AG08395 (cell line): ENCODE measurements at places on chromosomes 16 and 17.
A peak's percentile ranks its signal among the peaks of the same experiment; 100 is the strongest.

- DNase-seq, result no peak
Measured at GRCh38 chr17:46057366-46057765, 58.3 kb downstream of the STH start.

DNA sequence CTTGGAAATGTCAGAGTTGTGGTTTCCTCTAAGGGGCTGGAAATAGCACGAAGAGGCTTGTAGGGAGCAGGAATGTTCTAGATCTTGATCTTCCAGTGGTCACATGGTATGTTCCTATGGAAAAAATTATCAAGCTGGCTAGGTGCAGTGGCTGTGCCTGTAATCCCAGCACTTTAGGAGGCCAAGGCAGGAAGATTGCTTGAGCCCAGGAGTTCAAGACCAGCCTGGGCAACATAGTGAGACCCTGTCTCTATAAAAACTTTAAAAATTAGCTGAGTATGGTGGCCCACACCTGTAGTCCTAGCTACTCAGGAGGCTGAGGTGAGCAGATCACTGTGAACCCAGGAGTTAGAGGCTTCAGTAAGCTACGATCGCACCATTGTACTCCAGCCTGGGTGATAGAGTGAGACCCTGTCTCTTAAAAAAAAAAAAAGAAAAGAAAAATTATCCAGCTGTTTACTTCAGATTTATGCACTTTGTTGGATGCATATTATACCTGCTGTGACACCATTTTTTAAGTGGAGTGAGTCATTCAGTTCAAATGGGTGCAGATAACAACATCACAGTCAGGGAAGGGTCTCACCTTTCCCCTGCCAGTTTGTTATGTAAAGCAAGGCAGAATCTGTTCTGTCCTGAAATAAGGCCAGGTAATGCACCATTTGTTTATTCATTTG is 65.7 kb upstream of the LYRM9 start:
- DNase-seq, result no peak

GRCh38 chr17:77045441-77046041 is 95.2 kb upstream of the SEC14L1 start:
- DNase-seq, result no peak

DNA sequence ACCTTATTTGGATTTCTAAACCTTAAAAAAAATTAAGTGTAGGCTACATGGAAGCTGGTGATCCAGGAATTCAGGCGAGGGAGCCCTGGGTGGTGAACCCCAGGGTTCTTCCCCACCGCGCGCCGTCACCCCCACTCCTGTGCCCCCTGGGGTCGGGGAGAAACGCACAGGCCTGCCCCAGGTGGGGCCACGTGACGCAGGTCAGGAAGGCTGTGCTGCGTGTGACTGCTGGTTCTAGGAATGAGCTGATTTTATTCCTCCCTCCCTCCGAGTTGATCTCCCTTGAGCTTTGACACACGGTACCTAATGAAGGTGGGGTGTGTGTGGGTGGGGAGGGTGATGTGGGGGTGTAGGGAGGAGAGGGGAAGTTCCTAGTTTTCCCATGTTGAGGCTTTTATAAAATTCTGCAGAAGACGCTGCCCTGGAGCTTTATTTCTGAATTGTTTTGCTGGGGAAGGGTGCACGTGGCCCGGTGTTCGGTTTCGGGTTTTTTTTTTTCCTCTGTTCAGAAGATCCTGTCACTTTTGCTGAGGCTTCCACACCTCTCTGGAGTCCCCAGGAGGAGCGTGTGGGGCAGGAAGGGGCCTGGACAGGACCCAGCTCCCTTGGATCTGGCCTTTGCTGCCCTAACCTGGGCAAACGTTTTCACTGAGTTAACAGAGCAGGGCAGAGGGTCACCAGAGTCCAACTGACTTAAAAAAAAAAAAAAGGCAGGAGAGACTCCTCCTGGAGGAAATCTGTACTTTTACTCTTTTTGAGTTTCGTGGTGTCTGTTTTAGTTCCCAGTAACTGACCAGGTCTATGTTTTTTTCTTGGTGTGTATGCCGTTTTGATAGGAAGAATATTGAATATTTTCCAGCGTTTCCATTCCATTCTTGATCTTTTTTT is 55.8 kb upstream of the GSE1 start:
- peak; percentile 24 for DNase-seq

DNA sequence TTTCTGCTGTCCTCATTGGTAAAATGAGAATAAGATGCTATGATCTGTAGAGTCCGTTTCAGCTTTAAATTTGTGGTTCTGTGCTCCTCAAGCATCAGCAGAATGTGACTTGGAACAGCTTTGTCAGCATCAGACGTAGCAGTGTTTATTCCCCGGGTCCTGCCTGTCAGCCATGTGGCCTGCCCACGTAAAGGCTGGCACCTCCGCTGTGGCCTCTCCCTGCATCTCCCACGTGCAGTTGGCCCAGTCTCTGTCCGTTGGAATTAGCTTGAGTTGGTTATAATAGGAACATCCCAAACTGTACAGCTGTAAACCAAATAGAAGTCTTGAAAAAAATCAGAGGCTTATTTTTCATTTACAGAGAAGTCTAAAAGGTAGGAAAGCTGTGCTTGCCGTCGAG is 61.7 kb downstream of the ARHGAP44 start:
- DNase-seq, result no peak

- DNase-seq, result no peak
Measured at GRCh38 chr16:53056392-53056881, 1.6 kb downstream of the CHD9 start.

DNA sequence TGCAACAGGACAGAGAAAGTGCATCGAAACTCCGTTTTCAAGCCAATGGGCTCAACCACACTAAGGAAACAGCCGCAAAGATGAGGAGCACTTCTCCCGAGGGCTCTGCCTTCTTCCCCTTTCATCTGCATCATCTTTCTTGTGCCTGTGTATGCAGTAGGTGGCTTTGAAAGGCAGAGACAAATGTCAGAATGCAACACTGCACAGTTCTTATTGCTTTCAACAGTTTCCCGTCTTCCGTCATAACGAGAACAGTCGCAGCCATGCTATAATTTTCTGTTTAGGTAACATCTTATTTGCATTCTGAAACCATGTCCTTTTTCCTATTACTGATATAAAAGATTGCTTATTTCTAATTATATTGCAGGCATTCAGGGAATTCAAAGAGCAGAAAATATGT is 205.2 kb downstream of the SLC39A11 start:
- DNase-seq, result no peak

GRCh38 chr17:3034578-3034920 is 28.9 kb downstream of the OR1D5 start:
- DNase-seq, result no peak

DNA sequence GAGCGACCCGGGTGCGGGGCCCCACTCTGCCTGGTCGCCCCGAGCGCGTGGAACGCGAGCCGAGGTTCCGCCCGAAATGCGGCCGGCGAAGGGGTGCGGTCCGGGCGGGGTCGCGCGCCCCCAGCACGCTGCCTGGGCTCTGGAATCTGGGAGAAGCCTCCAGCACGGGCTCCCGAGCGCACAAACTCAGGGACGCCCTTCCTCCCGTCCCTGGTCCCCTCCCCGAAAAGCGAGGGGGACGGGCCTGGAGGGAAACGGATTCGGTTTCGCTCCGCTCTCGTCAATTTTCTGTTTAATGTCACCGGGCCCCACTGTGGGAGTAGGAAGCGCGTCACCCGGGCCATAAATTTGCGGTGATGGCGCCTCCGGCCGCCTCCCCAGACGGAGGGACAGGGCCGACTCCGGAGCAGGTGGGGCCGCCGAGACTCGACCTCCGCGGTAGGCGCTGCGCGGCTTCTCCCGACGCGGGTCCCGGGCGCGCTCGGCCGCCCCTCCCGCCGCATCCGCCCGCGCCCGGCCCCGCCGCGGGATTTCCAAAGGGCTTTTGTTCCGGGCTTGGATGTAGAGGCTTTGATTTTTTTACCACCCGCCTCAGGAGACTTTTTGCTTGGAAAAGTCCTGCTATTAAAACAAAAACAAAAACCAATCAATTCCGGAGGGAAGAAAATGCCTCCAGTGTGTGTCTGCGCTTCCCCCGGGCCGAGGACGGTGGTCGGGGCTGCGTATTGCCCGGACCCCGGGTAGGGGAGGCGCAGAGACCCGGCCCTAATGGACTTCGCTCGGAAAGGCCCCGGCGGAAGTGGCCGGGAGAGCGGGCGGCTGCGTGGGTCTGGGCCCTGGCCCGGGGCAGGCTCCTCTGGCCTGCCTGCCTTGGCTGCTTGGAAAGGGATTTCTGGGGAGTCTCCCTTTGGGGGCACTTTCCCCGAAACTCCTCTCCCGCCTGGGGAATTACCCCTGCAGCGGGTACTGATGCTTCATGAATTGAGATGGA is 7.9 kb upstream of the BAHCC1 start:
- peak; percentile 70 for DNase-seq

DNA sequence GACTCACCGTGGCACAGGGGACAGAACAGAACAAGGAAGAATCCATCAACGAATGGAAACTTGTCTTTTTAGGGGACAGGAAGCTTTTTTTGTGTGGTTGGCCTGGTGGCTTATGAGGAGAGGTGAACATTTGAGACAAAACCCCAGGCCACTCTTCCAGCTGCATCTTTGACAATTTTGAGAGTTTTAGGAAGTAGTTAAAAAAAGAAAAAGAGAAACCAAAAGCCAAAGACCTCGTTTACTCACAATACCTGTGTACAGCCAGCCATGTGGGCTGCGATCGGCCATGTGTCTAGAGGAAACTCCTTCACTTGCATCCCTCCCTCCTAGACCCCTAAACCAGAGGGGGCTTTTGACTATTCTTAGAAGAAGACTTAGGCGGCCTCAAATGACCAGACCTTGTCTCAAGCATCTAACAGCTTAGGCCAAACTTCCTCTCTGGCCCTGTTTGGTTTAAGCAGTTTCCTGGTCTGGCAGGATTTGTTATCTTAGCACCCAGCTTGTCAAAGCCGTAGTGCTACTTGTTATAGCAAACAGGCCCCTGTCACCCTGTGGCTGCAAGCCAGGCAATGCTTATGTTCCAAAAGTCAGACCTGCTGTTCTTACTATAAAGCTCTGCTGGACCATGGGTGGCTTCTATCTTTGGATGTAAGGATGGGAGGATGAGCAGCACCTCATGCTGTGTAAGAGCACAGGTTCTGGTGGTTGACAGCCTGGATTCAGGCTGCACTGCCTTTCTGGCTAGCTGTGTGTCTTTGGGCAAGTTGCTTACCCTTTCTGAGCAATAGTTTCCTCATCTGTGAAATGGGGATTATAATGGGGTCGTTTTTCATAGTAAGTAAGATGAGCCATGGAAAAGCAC is 17.7 kb downstream of the KSR1 start:
- no peak for DNase-seq

DNA sequence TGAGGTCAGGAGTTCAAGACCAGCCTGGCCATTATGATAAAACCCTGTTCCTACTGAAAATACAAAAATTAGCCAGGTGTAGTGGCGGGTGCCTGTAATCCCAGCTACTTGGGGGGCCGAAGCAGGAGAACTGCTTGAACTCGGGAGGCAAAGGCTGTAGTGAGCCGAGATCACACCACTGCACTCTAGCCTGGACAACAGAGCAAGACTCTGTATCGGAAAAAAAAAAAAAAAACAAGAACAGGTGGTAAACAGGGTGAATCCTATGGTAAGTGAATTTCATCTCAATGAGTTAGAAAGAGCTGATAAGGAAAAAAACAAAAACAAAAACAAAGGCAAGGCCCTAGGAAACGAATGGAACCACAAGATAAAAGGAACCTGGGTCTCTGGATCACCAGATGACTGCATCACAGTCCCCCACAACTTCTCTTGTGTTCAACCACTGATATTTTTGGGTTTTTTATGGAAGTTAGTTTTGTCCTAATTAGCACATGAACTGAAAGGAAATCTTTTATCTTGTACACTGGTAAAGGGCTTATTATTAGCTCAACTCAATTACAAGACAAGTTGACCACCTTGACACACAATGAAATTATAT is 21.0 kb downstream of the GLG1 start:
- no peak for DNase-seq

GRCh38 chr17:44086364-44087311 is 16.1 kb downstream of the G6PC3 start:
- peak; percentile 98 for DNase-seq

- no peak for DNase-seq
Measured at GRCh38 chr16:80973991-80974390, 32.7 kb downstream of the CMC2 start.

GRCh38 chr17:75629157-75629556 is 4.1 kb upstream of the SMIM5 start:
- DNase-seq, result no peak

DNA sequence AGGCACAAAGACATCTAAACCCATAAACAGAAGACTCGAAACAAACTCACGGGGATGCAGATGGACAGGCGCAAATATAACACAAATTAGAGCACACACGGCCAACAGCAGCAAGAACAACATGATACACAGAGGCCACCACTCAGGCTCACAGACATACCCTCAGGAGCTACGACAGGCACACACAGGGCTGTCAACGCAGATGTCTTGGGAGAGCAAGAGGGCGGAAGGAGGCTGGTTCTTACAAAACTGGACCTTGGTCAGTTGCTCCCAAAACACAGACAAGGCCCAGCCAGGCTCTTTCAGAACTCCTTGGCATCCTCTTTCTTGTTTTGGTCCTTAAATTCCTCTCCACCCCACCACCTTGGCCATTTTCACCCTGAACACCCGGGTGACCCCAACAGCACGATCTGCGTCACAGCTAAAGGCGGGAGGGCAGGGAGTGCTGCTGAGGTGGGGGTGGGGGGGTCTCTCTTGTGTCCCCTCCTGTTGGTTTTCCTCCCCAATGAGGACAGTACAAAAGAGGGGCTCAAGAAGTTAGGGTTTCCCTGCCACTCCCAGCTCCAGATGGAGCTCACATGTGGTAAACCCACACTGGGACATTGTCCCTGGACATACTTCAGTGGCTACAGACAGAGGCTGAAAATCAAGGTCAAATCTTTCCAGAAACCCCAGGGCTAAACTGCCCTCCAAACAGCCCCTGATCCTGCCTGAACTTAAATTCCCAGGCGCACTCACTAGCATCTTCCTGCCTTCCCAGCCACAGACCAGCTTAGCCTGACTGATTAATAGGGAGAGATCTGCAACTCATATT is 221.3 kb downstream of the C16orf78 start:
- no peak for DNase-seq

DNA sequence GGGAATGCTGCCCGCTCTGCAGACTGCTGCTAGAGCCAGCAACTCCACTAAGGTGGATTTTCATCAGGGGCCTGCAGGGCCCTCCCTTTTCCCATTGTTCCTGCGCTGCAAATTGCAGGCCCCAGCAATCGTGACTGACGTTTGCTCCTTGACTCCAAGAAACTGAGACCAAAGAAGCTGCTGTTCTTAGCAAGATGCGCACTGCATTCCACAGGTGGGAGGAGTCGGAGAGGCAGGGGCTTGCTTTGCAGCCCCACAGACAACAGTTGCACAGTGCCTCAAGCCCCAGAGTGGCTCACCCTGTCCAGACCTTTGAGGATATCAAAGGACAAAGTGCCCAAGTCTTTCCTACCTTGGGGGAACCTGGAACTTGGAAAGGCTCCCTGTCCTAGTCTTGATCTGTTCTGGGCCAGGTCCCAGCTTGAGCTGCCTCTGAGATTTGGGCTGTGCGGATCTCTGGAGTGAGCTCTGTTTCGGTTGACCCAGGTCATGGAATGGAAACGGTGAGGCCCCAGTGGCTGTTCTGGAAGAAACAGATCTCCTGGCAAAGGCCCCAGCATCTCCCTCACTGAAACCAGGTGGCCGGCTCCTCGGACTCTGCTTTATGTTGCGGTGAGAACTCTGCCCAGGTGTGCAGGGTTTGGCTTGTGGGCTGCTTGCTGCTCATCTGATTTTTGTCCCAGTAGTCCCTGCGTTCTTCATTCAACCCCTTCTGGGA is 24.9 kb downstream of the PLCD3 start:
- DNase-seq, result no peak

- no peak for DNase-seq
Measured at GRCh38 chr16:72664056-72664508, 383.8 kb downstream of the ZFHX3 start.

GRCh38 chr16:51148678-51149228 is 2.3 kb downstream of the SALL1 start:
- peak; percentile 39 for DNase-seq
